Stimulated activated CD4-positive, alpha-beta T cell treated with anti-CD3 and anti-CD28 coated beads, Interleukin-1b, Interleukin-23, amount 100 ng/mL, for 1 hour (primary cell): ENCODE measurements at places on chromosomes 13 and 19.

DNA sequence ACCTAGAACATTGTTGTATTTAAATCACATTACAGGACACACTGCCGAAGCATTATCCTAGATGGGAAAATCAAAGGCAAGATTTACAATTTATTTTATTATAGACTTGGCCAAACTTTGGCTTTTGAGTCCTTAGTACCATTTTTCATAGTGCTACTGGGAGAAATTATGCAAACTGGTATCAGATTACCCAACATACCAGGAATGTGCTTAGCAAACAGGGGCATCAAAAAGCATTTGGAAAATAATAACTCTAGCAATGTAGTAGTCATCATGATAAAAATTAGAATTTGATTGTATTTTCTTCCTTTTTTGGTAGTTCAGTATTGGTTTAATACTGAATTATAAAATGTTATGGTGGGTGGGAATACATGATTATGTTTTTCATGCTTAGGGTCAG, 34.0 kb downstream of the GPC6 start:
- no peak for DNase-seq

DNA sequence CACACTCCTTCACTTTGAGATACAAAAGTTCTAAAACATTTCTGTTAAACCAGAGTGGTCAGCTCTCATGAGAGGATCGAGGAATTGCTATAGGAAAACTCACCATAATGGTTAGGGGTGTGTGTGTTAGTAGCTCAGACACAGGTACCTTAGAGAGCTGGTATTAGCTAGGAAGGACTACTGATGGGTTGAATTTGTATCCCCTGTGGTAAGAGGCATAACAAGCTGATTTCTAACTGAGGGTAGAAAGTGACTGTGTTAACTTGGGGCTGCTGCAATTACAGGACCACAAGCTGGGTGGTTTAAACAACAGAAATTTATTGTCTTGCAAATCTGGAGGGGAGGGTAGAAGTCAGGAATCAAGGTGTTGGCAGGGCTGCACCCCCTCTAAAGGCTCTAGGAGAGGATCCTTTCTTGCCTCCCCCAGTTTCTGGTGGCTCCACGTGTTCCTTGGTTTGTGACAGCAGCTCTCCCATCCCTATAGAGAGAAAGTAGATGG, 17.4 kb downstream of the LEUTX start:
- no peak for DNase-seq

DNA sequence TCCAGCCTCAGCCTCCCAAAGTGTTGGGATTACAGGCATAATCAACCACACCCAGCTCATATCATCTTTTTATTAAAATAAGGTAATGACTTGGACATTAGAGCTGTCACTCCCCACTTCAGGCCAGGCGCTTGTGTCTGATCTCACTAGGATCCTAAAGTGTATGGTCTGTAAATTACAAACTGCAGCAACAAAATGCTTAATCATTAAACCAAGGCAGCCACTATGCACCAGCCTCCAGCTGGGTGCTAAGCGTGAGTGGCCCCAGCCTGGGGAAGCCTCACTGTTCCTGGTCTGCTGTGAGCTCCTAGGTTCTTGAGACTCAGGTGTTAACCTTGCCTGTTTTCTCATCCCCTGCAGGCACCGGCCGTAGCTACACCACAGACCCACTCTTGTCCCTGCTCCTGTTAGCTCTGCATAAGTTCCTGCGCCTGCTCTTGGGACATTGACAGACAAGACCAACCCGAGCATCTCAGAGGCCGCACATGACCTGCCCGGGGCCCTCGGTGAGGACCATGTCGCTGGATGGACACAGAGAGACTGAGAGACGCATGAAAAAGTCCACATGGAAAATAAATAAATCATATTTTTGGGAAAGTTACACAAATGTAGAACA, 37.8 kb downstream of the VSTM2B start:
- DNase-seq, result no peak

- DNase-seq, result no peak
Observed at GRCh38 chr13:44840131-44840530, 149.1 kb downstream of the NUFIP1 start.

GRCh38 chr19:55866521-55866920, 30.2 kb downstream of the NLRP4 start:
- DNase-seq, result no peak
